ENCODE measurements at places on chromosomes 4 and X. TPM values are rescaled to one million over a fixed set of nuclear protein-coding genes. Genes with fewer than 3 reads are reported as not detected.

Gene MCTS1
- 41.2 TPM for total RNA-seq

Gene USP27X
- total RNA-seq, result 1.2 TPM

DNA sequence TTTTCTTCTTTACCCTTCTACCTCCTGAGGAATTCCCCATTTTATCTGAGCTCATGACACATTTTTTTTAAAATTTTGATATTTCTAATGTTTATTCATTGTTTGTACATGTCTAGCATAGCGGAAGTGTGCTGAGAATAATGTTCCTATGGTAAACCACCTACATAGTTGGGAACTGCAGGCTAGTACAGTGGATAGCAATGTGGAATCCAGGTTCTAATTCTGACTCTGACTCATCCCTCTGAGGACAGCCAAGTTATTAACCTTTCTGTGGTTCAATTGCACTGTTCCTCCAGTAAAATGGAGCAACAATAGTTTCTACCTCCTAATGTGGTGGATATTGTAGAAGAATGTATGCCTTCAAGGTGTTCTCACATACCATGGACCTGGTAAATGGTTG, 20.6 kb upstream of the APELA start:
- no peak for DNase-seq

GRCh38 chrX:19798423-19798822, 89.0 kb downstream of the SH3KBP1 start:
- DNase-seq, result no peak

DNA sequence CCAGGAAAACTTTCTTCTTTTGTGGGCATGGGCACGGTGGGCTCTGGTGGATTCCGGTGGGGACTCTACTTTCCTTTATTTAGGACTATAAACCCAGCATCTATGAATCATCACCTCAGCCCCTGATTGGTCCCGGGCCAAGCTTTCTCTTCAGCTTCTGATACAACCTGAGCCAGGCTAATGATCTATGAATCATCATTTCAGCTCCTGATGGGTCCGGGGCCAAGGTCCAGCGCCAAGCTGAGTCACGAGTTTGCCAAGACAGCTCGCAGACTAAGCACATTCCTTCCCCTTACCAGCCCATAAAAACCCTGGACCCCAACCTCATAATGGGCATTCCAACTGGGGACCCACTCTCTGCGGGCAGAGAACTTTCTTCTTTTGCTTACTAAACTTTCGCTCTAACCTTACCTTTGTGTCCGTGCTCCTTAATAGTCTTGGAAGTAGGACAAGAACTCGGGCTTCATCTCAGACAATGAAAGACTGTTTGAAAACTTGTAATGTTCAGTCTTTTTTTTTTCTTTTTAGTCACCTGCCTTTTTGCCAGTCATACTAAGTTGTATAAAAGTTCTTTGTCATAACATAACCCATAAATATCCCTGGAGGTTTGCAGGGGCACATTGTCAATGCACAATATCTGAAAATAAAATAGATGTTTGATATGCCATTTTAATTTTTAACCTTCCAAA, 904.9 kb upstream of the EPHA5 start:
- DNase-seq, result no peak

DNA sequence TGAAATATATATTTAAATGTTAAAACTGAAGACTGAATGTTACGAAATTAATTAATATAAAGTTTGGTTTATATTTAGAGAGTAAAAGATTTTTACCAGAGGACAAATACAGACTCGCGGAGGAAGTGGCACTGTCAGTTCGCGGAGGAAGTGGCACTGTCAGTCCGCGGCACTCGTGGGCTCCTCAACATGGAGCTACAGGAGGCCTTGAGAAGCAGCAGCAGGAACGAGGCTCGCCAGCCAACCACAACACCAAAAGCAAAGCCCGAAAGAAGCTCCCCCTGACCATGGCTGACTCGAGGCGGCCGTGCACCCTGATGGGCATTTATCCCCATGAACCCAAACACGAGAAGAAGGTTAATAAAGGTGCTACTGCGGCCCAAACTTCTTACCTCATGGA, 125.3 kb upstream of the PABPC4L start:
- DNase-seq, result no peak

DNA sequence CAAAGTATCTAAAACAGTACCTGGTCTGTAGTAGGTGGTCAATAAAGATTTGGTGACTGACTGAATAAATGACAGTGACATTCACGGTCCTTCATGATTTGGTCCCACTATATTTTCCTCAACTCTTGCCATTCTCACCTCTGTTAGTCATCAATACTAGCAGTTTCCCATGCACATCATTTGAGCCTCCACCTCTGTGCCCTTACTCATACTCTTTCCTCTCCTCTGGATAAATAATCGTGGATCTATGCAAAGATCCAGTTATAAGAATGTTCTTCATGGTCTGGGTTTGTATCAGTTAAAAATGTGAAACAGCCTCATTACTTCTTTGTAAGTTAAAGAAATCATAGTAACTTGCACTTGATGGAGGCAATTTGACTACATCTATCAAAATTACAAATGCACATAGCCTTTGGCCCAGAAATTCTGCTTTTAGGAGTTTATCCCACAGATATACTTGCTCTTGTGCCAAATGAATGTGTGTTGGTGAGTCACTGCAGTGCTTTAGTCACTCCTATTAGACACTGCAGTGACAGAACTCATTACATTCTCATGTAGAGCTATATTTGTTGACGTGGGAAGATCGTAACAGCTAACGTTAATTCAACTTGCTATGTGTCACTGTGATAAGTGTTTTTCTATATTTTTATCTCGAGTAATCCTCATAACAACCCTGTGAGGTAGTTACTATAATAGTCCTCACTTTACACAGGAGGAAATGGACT, 121.9 kb upstream of the SMIM10 start:
- DNase-seq, result peak; percentile 89

Gene TIMP1
- total RNA-seq, result 4,277 TPM

DNA sequence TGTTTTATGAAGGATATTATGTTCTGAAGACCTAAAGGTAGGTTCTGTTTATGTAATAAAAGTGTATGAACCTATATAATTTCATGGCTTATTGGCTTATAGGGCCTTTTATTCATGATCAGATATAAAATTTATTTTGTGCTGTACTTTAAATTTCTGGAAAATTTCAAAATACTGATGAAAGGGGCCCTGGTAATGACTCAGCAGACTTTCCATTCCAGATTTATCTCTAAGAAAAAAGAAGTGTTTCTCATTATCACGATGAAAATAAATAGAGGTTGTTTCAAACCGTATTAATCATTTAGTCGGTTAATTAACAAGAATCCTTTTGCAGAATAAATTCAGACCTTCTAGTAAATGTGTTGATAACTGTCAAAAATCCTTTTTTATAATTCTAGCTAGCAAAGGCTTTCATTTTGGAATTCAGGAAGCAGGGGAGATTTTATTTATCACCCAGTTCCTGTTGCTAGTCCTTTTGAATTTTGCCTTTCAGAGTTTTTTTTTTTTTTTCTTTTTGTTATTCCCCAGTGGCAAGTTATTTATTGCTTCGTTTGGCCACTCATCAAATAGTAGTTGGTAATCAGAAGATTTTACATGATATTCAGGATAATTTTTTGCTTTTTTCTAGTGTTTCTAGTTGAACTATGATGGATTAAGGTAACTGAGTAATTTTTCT, 5.4 kb upstream of the TAPT1 start:
- DNase-seq, result peak; percentile 49

Measured in GM23248 (cell line).